ENCODE measurements at places on chromosomes 7 and 10.

- no peak for DNase-seq
Observed at GRCh38 chr10:119652361-119652730, 1.2 kb downstream of the BAG3 start.

GRCh38 chr10:93166134-93166533 lies 92.4 kb downstream of the CYP26A1 start:
- no peak for DNase-seq

DNA sequence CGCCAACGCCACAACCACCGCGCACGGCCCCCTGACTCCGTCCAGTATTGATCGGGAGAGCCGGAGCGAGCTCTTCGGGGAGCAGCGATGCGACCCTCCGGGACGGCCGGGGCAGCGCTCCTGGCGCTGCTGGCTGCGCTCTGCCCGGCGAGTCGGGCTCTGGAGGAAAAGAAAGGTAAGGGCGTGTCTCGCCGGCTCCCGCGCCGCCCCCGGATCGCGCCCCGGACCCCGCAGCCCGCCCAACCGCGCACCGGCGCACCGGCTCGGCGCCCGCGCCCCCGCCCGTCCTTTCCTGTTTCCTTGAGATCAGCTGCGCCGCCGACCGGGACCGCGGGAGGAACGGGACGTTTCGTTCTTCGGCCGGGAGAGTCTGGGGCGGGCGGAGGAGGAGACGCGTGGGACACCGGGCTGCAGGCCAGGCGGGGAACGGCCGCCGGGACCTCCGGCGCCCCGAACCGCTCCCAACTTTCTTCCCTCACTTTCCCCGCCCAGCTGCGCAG lies 424 bp downstream of the EGFR start:
- no peak for DNase-seq

GRCh38 chr7:99372275-99373090 lies 2.0 kb upstream of the ARPC1B start:
- no peak for DNase-seq

DNA sequence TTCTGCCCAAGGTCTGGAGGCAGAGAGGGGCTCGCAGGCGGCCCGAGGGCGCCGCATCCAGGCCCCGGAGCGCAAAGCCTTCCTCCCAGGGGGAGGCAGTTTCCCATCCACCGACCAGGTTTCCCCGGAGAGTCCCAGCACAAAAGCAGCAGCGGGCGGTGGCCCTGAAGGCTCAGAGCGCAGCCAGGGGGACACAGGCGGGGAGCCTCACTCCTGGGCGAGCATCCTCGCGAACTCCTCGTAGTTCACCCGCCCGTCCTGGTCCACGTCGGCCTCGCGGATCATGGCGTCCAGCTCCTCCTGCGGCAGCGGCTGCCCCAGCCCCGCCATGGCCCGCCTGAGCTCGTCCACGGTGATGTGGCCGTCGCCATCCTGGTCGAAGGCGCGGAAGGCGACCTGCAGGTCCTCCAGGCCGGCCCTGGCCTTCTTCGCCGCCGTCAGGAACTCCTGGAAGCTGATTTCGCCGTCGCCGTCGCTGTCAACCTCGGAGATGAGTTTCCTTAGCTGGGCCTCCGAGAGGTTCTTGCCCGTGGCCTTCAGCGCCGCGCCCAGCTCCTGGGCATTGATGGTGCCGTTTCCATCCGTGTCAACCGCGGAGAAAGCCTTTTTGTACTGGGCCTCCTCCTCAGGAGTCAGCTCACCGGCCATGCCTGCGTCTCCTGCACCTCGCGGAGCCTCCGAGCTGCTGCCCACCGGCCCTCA lies 428 bp downstream of the CALML5 start:
- no peak for DNase-seq

DNA sequence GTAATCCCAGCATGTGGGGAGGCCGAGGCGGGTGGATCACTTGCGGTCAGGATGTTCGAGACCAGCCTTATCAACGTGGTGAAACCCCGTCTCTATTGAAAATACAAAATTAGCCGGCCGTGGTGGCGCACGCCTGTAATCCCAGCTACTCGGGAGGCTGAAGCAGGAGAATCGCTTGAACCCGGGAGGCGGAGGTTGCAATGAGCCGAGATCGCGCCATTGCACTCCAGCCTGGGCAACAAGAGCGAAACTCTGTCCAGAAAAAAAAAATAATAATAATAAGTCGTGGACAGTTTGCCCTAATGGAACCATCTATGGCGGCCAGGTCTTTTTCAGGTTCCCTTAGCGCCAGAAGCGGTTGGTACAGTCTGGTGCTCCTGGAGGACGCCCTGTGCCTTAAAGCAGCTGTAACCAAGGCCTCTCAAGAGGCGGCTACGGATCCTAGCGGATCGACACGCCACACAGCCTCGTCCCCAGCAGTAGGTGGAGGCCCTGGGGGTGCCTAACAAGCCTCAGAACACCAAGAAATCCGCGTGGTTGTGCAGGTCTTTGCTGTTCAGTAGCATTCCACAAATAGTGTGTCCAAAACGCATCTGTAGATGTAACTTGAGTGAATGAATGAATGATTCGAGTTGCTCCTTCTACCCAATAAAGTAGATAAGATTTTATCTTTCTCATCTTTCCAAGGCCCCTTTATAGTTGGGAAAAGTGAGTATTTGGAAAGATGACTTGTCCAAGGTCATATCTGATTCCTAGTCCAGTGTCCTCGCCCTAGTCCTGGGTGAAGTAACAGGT lies 982 bp downstream of the PGAM1 start:
- no peak for DNase-seq

DNA sequence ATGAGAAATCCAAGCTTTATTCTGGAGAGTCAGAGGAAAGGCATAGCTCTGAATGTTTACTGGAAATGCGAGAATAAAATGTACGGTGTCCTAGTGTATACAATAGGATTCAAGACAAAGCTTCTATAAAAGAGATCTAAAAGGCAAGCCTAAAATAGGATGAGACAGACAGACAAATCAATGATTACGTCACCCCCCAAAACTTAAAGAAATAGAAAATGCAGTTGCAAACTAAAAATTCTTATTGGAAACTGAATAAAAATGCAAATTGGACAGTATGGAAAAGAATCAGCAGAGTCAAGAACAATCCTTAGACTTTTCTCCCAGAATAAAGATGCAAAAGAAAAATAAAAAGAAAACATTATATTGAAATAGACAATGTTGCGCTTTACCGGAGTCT lies 245.9 kb downstream of the POM121L12 start:
- DNase-seq, result no peak

DNA sequence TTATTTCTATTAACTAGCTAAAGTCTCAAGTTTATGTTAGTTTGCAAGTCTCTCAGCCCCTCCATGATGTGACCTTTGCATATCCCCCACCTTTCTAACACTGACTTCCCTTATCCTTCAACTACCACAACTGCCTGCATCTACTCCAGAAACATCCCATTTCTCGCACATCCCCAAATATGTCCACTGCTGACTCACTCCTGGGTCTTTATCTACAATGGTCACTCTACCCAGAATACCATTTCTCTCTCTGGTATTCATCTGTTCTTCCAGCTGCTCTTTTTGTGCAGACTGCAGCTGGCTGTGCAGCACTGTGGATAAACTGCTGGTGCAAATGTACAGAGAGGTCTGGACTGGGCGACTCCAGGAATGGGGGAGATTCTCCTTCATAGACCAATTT lies 32.7 kb upstream of the PRSS1 start:
- DNase-seq, result no peak

DNA sequence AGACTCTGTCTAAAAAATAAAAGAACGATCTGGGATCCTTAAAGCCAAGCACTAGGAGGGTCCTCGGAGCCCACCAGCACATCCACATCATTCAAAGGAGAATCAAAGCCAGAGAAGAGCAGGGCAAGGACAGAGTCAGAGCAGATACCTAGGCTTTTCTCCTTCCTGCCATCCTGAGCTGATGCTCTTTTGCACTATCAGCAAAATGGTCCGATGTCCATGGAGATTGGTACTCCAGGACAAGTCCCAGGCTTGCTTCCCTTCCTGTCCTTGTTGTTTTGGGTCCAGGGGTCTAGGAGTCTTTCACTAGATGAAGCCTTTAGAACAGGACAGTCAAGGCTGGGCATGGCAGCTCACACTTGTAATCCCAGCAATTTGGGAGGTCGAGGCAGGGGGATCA lies 58.0 kb upstream of the ELN start:
- DNase-seq, result no peak

GRCh38 chr7:23222439-23223030 lies 24.0 kb upstream of the GPNMB start:
- DNase-seq, result no peak

- DNase-seq, result peak; percentile 15
Observed at GRCh38 chr10:12605580-12606405, 256.4 kb downstream of the CAMK1D start.

GRCh38 chr10:80144067-80144695 lies 11.7 kb downstream of the PLAC9 start:
- DNase-seq, result no peak

GRCh38 chr10:133324857-133325260 lies 11.8 kb downstream of the CALY start:
- no peak for DNase-seq

All from activated T-helper 1 cell treated with anti-CD3 and anti-CD28 coated beads, Interleukin-2, amount 50 U/mL, for 16 hours (primary cell).